ENCODE measurements at places on chromosomes 4 and X.
A peak's percentile ranks its signal among the peaks of the same experiment; 100 is the strongest.

- no peak for DNase-seq
These were observed 286.9 kb downstream of the KCTD8 start for GRCh38 chr4:44161756-44162155.

DNA sequence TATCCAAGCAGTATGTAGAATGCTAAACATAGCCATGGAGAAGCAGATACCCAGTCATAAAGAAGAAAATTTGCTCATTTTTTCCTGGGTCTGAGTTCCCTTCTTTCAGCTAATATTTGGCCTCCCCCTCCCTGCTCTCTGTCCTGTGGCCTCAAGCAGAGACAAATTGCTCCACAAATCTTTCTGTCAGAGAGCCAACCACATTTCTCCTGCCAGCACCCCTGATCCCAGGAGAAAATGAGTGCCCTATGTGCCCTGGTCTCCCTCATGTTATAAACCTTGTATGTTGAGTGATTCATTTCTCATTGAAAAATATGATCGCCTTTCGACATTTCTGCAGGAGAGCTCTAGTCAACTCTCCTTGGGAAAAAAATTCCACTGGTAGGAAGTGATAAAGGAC is 82.0 kb downstream of the TMEM156 start:
- DNase-seq: no peak

GRCh38 chrX:95860127-95860526 is 824.5 kb upstream of the DIAPH2 start:
- no peak for DNase-seq

DNA sequence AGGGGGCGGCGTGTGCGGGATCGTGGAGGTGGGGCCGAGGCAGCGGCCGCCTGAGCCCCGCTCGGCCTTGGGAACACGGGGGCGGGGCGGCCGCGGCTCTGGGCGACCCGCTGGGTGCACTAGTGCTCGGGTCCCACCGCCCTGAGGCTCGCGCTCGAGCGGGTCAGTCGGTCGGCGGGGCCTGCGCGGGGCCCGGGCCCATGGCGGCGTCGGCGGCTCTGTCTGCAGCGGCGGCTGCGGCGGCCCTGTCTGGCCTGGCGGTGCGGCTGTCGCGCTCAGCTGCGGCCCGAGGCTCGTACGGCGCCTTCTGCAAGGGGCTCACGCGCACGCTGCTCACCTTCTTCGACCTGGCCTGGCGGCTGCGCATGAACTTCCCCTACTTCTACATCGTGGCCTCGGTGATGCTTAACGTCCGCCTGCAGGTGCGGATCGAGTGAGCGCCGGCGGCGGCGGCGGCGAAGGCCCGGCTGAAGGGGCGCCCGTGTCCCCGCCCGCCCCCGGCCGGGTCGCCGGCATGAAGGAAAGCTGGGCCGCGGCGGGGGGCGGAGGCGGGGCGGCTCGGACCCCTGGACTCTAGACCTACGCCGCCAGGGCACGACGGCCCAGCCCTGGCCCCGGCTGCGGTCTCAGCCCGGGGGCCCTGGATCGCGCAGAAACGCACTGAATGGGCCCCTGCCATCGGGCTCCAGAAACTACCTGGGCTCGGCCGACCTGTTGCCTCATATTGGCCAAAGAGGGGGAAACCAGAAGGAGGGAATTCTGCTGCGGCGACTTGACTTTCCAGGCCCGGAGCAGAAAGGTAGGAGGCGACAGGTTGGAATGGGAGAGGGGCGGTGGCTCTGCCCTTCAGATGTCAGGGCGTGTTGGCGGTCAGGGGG is at the start of gene SMIM10L2A:
Gene SMIM10L2A, plus strand, starts transcription at position 13 of the 878 bp plus-strand sequence. Its CDS starts 188 bp downstream, at position 201.
- no peak for DNase-seq

DNA sequence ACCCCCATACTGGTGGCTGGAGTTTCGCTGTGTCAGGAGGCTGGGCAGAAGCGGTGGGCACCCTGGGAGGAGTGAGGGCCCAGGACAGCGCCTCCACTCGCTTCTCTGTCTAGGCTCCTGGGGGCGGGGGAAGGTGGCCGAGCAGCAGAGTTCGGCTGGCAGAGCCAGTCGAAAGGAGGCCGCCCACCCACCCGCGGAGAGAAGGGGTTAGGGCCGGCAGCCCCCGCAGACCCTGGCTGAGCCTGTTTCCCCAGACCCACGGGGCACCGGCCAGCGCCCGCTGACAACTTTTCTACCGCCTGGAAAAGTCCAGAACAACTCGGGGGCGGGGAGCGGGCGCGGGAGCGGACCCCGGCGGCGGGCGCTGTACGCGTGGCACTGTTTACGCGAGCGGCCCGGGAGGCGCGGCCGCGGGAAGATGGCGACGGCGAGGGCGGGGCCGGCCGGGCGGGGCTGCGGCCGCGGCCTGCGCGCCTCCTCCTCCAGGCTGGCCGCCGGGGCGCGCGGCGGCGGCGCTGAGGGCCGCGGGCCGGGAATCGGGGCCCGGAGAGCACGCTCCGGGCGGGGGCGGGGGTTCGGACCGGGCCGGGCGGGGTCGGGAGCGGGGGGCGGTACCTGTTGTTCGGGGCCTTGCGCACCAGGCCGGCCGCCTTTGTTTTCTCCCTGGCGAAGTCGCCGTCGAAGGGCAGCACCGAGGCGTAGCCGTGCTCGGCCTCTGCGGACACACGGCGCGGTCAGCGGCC is 628 bp downstream of the MXD4 start:
- DNase-seq: peak; percentile 40

DNA sequence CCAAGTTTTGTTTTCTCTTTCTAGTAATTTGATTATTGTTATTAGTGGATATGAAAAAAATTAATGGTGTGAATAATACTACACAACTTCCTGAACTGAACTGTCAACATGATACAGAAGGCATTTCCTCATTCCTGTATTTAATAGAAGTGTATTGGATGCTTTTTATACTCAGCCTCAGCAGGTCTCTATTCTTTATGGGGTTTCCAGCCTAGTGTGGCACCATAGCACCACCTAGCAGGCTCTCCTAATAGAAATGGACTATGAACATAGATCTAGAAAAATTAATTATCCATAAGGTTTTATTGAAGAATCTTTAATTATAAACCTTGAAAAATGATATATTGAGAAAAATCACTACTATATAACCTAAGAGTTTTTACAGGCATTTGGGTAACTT is 52.4 kb downstream of the GLRB start:
- peak; percentile 55 for DNase-seq

DNA sequence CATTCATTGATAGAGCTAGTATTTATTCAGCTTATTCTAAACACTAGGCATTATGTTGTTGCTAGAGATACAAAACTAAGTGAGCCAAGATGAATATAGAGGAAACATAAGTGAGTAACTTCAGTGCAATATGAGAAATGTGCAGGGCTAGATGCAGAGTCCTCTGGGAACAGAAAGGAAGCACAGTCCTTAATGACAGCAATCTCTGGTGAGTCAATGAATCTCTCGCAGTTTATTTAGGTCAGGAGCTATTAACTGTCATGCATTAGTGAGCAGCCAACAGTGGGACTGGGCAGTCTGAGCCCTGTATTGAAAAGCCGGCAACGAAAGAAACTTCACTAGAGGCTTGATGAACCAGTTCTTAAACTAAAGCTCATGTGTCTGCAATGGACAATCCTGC is 598.1 kb upstream of the MAGEB2 start:
- DNase-seq: no peak

GRCh38 chr4:74751247-74751646 is 43.1 kb downstream of the BTC start:
- DNase-seq: no peak

GRCh38 chrX:118976599-118977340 is 2.4 kb downstream of the LONRF3 start:
- DNase-seq: no peak

- no peak for DNase-seq
These were observed 680.1 kb upstream of the AADAT start for GRCh38 chr4:170769862-170770261.

DNA sequence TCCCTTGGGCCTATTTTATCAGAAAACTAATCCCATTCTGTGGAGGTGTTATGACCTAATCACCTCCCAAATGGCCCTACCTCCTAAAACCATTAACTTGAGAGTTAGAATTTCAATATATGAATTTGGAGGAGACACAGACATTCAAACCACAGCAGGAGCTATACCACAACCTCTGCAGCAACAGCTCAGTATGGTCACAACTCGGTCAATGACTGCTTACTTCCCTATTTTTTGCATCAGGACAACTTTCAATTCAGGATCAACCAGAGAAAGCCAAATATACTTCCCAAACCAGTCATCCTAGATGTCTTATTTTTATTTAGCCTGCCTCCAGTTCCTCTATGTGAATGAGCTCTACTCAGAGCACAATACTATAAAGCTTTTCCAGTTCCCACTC is 11.3 kb upstream of the SMARCA5 start:
- DNase-seq: no peak

- no peak for DNase-seq
These were observed 66.4 kb upstream of the BANK1 start for GRCh38 chr4:101724093-101724492.

- no peak for DNase-seq
These were observed 14.9 kb upstream of the ZCCHC4 start for GRCh38 chr4:25297528-25298242.

DNA sequence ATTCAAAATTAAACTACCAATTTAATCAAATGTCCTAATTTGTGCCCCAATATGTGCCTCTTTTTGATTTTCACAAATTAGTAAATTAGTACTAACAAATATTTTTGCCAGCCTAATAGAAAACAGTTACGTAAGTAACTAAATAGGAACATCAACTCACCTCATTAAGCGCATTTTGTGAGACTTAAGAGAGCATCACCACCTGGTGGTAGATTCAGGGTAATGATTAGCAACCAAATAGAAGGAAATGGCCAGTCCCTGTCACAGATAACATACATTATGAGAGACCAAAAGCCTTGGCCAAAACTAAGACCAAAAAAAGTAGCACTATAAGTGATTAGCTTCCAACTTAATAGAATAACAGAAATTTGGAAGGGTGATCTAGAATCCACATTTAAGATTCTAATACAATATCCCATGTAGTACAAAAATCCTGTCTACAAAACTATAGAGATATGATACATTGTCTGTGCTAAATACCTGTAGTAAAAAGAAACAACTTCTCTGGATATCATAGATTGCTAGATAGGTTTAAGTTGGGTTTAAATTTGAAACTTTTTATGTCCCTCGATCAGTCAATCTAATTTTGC is 46.7 kb downstream of the C4orf46 start:
- peak; percentile 26 for DNase-seq

DNA sequence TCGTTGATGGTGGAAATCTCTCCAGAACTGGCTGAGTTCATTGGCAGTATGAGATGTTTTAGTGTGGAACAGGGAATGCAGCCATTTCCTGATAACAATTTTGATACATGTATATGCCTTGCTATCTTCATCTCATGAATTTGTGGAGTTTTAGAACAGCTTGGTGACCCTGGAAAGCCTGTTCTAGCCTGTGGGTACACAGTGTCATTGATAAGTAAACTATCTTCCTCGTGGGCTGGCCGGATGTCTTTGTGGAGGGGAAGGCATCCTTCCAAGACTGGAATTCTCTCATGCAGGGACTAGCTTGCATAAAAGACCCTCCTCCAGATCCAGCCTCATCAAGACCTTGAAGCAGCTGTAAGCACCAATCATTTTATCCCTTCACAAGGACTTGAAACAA is 40.2 kb upstream of the NUDT10 start:
- DNase-seq: no peak

DNA sequence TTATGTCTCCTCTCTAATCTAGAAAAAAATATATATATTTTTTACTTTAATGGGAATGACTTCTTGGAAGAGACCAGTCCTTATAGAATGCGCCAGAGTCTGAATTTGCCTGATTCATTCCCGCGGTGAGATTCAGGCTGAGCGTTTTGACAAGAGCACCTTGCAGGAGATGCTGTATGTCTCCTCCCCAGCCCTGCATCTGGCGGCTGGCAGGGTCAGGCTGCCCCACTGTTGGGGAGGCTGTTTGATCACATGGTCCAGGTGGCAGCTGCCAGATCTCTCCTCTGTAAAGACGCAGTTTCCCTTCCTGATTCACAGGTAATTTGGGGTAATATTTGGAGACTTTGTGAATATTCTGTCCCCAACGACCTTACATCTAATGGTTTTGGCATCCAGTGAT is 9.7 kb downstream of the PDZD4 start:
- no peak for DNase-seq

- peak; percentile 6 for DNase-seq
These were observed 81.1 kb downstream of the FAAH2 start for GRCh38 chrX:57367649-57368048.

- no peak for DNase-seq
These were observed 222.1 kb downstream of the CAMK2D start for GRCh38 chr4:113539408-113539807.

- DNase-seq: no peak
These were observed 41.9 kb downstream of the PCDH19 start for GRCh38 chrX:100368167-100368566.

DNA sequence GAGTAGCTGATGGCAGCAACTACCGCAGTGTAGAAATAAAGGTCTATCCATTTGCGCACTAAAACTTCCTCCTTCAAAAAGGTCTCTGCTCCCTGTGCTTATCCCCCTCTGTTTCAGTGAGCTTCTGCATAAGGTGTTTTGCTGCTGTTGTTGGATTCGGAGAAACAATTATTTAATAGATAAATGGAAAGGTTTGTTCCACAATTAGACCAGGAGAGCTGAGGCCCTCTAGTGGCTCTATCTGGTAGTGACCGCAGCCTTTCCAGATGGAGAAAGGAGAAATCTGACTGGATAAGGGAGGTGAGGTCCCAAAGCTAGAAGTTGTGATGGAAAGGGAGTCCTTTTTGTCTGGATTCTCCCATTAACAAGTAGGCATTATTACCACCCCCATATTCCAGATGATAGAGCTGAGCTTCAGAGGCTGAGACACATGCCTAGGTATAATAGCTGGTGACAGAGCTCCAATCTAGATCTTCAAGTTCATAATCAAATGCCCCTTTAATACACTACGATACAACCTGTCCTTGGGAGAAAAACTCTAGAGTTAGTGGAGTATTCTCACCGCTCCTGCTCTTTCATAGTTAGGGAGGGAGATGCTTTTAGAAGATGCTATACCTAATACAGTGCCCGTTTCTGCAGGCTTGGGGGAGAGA is 5.1 kb upstream of the GABRQ start:
- DNase-seq: peak; percentile 76

- DNase-seq: no peak
These were observed 34.2 kb upstream of the CSN1S1 start for GRCh38 chr4:69896530-69897116.

GRCh38 chr4:106898621-106899230 is 137.4 kb downstream of the DKK2 start:
- peak; percentile 22 for DNase-seq

GRCh38 chr4:105572296-105572695 is 19.9 kb downstream of the ARHGEF38 start:
- no peak for DNase-seq

- DNase-seq: no peak
These were observed 135.9 kb downstream of the PRKX start for GRCh38 chrX:3577551-3577950.

DNA sequence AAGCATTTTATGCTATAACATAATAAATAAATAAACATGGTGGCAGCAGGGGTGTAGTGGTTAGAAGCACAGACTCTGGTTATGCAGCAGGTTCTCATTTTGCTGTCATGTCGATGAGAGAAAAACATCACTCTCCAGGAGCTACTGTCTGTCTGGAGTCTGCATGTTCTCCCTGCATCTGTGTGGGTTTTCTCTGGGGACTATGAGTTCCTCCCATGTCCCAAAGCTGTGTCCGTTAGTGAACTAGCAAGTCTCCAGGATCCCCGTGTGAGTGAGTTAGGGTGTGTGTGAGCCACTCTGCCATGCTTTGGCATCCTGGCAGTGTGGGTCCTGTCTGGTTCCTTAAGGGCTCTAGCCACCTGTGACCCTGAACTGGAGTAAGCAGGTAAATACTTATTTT is 585.6 kb upstream of the AGA start:
- DNase-seq: no peak

- no peak for DNase-seq
These were observed 150.4 kb upstream of the PCDH10 start for GRCh38 chr4:132998585-132999230.
